ENCODE measurements at places on chromosomes 7 and 10.

DNA sequence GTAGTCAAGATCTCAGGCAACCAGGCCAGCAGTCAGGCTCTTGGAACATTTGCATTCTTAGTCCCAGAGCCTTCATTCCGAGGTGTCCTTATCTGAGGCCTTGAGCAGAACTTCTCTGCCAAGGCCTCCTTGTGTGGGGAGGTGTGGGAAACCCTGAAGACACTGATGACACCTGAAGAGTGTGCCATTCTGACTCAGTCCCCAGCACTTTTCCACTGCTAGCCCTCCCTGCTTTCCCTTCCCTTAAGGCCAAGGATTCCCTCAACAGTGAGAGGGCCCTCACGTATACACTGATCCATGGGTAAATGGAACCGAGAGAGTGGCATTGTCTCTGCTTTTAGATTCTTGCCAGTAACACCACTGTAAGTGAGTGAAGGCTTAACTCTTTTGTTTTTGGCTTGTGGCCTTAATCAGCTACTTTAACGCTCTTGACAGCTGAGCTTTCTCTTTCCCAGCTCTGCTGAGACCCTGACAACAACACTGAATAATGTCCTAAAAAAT, 30.3 kb downstream of the TRDMT1 start:
- H3K36me3 ChIP-seq = no peaks in the 10 kb centered on the region
- no peak overlapping the region for H3K27ac ChIP-seq
- no peak for DNase-seq

GRCh38 chr10:122492999-122493481, 31.7 kb downstream of the HTRA1 start:
- no peak overlapping the region for H3K4me3 ChIP-seq
- no peaks in the 10 kb centered on the region for H3K36me3 ChIP-seq
- no peak for DNase-seq
- H3K27me3 ChIP-seq = 0 out of 2 replicates have a peak, but pooled peaks cover 3% of the 10 kb centered on the region

GRCh38 chr7:69839782-69840181, 241.5 kb downstream of the AUTS2 start:
- H3K27ac ChIP-seq = no peak overlapping the region
- no peak overlapping the region for H3K4me3 ChIP-seq
- H3K4me1 ChIP-seq = no peaks in the 10 kb centered on the region
- no peaks in the 10 kb centered on the region for H3K36me3 ChIP-seq
- H3K27me3 ChIP-seq = no peaks in the 10 kb centered on the region

DNA sequence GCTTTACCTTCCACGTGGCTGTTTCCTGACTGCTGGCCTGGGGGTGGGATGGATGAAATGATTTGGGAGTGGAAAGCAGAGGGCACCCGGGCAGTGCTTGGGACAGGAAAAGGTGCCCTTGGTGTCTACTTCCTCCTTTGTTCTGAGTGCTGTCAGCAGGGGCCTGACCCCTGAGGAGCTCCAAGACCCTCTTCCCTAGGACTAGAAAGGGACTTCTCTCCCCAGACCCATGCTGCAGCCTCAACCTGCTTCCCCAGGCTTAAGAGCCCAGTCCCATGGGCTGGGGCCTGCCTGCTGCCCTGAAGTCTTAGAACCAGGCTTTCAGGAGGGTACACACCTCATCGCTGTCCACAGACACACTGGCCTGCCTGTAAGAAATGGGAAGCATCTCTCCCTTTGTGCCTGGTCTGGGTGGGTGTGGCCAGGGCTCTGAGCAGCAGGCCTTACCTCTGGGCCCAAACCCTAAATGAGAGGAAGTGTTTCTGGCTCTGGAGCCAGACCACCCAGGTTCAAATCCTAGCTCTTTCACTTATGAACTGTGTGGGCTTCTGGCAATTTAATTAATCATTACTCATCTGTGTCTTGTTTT, 12.9 kb downstream of the CDH23 start:
- no peak overlapping the region for H3K4me3 ChIP-seq

GRCh38 chr10:79445161-79445976, at the start of gene ZCCHC24:
ZCCHC24 (minus strand) TSS chr10:79445624; CDS start chr10:79445440, 184 bp downstream.
- peak; percentile 98 for DNase-seq
- H3K36me3 ChIP-seq = no peaks in the 10 kb centered on the region
- 0 out of 2 replicates have a peak within 1 kb of the TSS, but pooled peaks have one; percentile 3 for H3K27ac ChIP-seq
- H3K27me3 ChIP-seq = no peaks in the 10 kb centered on the region
- H3K4me1 ChIP-seq = peaks cover 28% of the 10 kb centered on the region

DNA sequence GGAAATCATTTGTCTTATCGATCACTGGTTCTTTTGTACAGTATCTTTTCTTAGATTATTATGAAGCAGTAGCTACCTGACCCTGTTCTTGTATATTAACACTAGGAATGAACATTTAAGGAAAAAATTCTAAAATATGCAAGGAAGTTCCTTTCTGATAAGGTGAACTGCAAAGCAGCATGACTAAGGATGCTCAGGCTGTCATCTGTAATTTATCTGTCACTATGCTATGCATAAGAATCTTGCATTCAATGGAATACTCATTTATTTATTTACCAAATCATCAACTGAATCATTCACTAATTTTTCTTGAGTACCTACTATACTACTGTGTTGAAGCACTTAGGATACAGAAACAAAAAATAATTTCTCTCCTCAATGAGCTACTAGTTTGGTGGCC, 5.8 kb downstream of the GSDME start:
- H3K36me3 ChIP-seq = no peaks in the 10 kb centered on the region
- no peak overlapping the region for H3K4me3 ChIP-seq
- H3K27ac ChIP-seq = no peak overlapping the region
- H3K4me1 ChIP-seq = peaks cover 12% of the 10 kb centered on the region
- no peaks in the 10 kb centered on the region for H3K27me3 ChIP-seq

- DNase-seq = no peak
- no peaks in the 10 kb centered on the region for H3K27me3 ChIP-seq
- no peak overlapping the region for H3K4me3 ChIP-seq
Observed at GRCh38 chr7:97873606-97874005, 1.4 kb upstream of the ASNS start.

- no peak overlapping the region for H3K4me3 ChIP-seq
- DNase-seq = no peak
- no peaks in the 10 kb centered on the region for H3K27me3 ChIP-seq
- H3K36me3 ChIP-seq = no peaks in the 10 kb centered on the region
- H3K4me1 ChIP-seq = peaks cover 25% of the 10 kb centered on the region
- peak overlapping the region; percentile 64 for H3K27ac ChIP-seq
Observed at GRCh38 chr7:47796347-47796746, 151.9 kb downstream of the PKD1L1 start.

DNA sequence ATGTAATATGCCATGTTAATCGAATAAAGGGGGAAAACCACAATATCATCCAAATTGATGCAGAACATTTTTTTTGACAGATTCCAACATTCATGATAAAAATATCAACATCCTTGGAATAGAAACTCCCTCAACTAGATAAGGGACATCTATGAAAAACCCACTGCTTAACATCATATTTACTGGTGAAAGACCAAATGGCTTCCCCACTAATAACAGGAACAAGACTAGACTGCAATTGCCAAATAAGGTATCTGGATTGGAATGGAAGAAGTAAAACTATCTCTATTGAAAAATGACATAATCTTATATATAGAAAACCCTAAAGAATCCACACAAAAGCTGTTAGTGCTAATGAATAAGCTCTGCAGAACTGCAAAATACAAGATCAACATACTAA, 27.8 kb downstream of the SMURF1 start:
- H3K27me3 ChIP-seq = no peaks in the 10 kb centered on the region
- no peak overlapping the region for H3K27ac ChIP-seq
- H3K4me3 ChIP-seq = no peak overlapping the region
- no peak for DNase-seq

DNA sequence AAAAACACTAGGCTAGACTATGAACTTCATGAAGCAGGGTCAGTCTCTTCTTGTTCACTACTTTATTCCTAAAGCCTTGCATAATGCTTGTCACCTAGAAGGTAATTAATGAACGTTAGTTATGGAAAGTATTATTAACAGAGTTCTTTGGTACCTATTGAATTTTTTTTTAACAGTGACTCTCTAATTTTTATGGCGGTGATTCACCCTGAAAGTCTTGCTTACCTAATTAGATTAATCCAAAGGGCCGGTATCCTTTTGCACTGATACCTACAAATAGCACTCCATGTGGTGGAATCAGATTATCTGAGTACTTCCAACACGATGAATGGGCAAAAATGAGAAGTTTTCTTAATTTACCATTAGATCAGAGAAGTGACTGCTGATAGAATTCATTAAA, 31.7 kb downstream of the STAM start:
- no peak for DNase-seq
- peaks cover 40% of the 10 kb centered on the region for H3K4me1 ChIP-seq
- H3K4me3 ChIP-seq = no peak overlapping the region
- no peak overlapping the region for H3K27ac ChIP-seq
- H3K36me3 ChIP-seq = no peaks in the 10 kb centered on the region
- no peaks in the 10 kb centered on the region for H3K27me3 ChIP-seq

DNA sequence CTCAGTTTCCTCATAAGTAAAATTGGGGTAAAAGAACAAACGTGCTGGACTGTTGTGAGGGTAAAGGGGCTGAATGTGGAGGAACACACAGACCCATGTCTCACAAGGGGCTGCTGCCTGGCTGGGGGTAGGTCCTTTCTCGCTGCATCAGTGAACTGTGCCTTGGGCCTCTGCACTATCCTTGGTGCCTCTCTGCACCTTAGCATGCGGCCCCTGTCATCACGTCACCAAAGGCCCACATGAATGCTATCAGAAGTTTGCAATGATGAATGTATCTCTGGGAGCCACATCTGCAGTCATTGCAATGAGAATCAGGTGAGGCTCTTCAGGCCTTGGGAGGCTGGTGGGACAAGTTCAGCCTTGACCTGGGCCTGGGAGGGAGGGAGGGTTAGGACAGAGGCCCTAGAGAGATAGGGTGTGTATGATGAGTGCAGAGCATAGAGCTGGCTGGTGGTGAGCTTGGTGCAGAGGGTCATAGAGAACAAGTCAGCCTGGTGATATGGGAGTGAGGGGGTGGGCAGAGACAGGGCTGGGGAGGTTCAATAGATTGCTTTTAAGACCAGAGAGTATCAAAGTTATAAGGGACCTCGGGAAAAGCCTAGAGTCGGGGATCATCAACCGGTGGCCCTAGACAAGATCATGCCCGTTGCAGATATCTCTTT, 308.4 kb downstream of the RPS24 start:
- H3K4me1 ChIP-seq = 0 out of 2 replicates have a peak, but pooled peaks cover 3% of the 10 kb centered on the region
- no peak overlapping the region for H3K27ac ChIP-seq

DNA sequence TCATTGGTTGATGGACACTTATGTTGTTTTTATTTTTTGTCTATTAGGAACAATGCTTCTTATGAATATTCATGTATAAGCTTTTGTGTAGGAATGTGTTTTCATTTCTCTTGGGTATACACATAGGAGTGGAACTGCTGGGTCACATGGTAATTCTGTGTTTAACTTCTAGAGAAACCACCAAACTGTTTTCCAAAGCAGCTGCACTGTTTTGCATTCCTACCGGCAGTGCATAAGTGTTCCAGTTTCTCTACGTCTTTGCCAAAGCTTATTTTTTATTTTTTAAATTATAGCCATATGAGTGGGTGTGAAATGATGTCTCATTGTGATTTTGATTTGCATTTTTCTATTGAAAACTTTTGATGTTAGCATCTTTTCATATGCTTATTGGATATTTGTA, 51.3 kb downstream of the ADK start:
- H3K27ac ChIP-seq = no peak overlapping the region
- no peaks in the 10 kb centered on the region for H3K27me3 ChIP-seq
- no peak overlapping the region for H3K4me3 ChIP-seq
- H3K4me1 ChIP-seq = no peaks in the 10 kb centered on the region
- no peak for DNase-seq
- H3K36me3 ChIP-seq = peaks cover 9% of the 10 kb centered on the region

GRCh38 chr7:151088856-151089699, 2.8 kb downstream of the AGAP3 start:
- peak overlapping the region; percentile 58 for H3K4me3 ChIP-seq
- H3K4me1 ChIP-seq = peaks cover 40% of the 10 kb centered on the region
- peak; percentile 89 for DNase-seq
- H3K27ac ChIP-seq = peak overlapping the region; percentile 52

GRCh38 chr7:38171623-38172391, 6.2 kb upstream of the STARD3NL start:
- no peak overlapping the region for H3K27ac ChIP-seq
- no peaks in the 10 kb centered on the region for H3K36me3 ChIP-seq

DNA sequence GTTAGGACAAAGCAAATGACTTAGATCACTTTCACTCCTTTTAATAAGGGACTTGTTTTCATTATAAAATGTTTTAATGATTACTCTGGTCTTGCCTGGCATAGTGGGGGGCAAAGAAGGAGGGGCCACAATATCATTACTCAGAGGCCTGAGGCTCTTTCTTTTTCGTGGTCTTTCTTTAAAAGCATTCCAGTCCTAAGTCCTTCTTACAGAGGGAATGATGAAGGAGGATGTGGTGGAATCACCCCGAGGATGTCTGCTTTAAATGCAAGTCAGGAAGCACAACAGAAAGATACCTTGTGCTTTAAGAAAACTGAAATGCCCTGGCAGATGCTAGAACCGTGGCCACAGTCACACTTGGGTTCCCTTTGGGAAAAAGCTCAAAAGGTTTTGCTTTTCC, 379.1 kb downstream of the INHBA start:
- H3K36me3 ChIP-seq = no peaks in the 10 kb centered on the region
- DNase-seq = no peak
- peaks cover 26% of the 10 kb centered on the region for H3K4me1 ChIP-seq
- no peaks in the 10 kb centered on the region for H3K27me3 ChIP-seq

GRCh38 chr7:89837515-89837914, 316.8 kb upstream of the STEAP1 start:
- no peaks in the 10 kb centered on the region for H3K4me1 ChIP-seq
- H3K36me3 ChIP-seq = no peaks in the 10 kb centered on the region
- H3K4me3 ChIP-seq = no peak overlapping the region
- no peaks in the 10 kb centered on the region for H3K27me3 ChIP-seq

- H3K27ac ChIP-seq = no peak overlapping the region
- H3K36me3 ChIP-seq = peaks cover 30% of the 10 kb centered on the region
- no peaks in the 10 kb centered on the region for H3K27me3 ChIP-seq
Observed at GRCh38 chr7:67021260-67021659, 24.6 kb downstream of the TYW1 start.

- DNase-seq = no peak
- no peak overlapping the region for H3K27ac ChIP-seq
- no peaks in the 10 kb centered on the region for H3K27me3 ChIP-seq
- no peak overlapping the region for H3K4me3 ChIP-seq
- H3K4me1 ChIP-seq = no peaks in the 10 kb centered on the region
Observed at GRCh38 chr7:42226354-42226941, 10.6 kb downstream of the GLI3 start.

DNA sequence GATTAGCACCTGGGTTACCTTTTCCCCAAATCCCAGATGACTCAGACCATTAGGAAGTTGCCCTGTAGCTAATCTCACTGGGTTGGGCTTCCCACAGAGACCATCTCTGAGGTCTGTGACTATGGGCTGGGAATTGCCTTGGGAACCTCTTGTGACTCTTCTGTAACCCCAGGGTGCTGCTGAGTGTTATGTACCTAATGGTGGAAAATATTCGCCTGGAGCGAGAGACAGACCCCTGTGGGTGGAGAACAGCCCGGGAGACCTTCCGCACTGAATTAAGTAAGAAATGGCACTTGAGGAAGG, 20.0 kb downstream of the STRIP2 start:
- H3K4me3 ChIP-seq = no peak overlapping the region
- DNase-seq = no peak
- peaks cover 27% of the 10 kb centered on the region for H3K36me3 ChIP-seq
- no peaks in the 10 kb centered on the region for H3K27me3 ChIP-seq
- no peak overlapping the region for H3K27ac ChIP-seq

- no peaks in the 10 kb centered on the region for H3K27me3 ChIP-seq
- H3K27ac ChIP-seq = no peak overlapping the region
Observed at GRCh38 chr10:97683556-97684367, 3.3 kb downstream of the AVPI1 start.
